DMS153 (cell line): ENCODE measurements at places on chromosomes 7 and 10.

DNA sequence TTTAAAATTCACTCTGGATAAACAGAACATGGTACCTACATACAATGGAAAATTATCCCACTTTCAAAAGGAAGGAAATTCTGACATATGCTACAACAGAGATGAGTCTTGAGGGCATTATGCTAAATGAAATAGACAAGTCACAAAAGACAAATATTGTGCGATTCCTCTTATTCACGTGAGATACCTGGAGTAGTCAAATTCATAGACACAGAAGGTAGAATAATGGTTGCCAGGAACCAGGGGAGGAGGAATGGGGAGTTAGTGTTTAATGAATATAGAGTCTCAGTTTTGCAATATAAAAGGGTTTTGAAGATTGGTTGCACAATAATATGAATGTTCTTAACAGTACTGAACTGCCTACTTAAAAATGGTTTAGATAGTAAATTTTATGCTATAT, 69.8 kb upstream of the WAC start:
- DNase-seq, result no peak

GRCh38 chr10:78820007-78820362, 248.8 kb upstream of the ZMIZ1 start:
- no peak for DNase-seq

GRCh38 chr7:116339564-116339963, 129.2 kb downstream of the TES start:
- DNase-seq, result no peak

DNA sequence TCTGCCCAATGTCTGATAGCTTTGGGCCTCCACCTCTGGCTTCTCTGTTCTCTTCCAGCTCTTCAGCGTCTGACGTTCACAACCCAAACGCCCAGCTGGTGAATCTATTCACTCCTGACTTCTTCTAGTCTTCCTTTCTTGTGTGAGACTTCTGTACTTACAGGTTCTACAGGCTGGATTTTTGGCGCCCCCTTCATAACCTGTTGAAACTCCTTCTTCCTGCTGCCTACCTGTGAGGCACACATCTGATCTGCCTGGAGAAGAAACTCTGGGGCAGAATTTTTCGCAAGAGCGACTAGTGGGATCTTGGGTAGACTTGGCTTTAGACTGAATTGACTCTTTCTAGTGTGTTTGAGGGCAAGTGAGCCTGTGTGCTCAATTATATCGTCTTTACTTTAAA, 249.3 kb downstream of the REEP3 start:
- no peak for DNase-seq

GRCh38 chr10:34813626-34814222, 1.4 kb downstream of the PARD3 start:
- DNase-seq, result no peak
